ENCODE measurements at places on chromosomes 3 and 15.

- no peak for DNase-seq
Observed at GRCh38 chr3:148190441-148190990, 507.2 kb upstream of the AGTR1 start.

GRCh38 chr3:181805703-181806102 is 94.0 kb downstream of the SOX2 start:
- no peak for DNase-seq

- DNase-seq = no peak
Observed at GRCh38 chr15:29736744-29737020, 85.6 kb downstream of the TJP1 start.

DNA sequence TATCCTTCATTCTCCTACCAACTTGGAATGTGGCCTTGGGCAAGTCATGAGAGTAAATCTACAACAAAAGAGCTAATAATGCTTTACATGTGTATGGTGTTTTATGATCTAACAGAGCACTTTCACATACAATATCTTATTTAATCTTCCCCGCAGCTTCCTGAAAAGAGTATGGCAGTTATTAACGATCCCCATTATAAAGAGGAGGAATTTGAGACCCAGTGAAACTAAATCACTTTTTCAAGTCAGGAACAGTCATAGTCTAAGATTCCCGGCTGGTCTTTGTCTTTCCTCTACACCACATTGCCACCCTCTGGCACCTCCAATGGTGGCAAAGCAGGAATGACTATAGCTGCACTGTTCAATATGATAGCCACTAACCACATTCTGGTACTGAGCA is 69.7 kb upstream of the CMSS1 start:
- DNase-seq = no peak

DNA sequence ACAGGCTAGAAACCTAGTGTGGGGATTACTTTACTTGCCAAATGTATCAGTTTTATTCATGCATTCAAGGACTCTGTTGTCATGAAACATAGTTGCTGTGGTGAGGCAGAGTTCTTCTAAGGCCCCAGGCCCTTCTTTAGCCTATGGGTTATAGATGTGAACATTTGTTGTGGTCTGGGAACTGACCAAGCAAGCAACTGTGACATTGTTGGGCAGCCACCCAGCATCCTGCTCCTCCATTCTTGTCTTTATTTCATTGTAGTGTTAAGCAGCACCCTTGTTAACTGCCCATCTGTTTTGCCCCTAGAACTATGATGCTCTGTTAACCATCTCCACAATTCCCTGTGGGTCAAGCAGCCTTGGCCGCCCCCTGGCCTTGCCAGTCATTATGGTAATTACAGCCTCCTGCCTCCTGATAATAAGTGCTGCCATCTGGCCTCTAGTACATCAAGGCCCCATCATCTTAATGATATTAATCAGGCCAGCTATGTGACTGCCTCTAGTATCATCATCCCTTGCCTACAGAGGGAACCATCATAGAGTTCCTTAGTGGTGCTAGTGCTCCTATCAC is 12.2 kb upstream of the IFT57 start:
- DNase-seq = no peak

GRCh38 chr3:9111417-9111816 is 138.0 kb downstream of the SRGAP3 start:
- no peak for DNase-seq

DNA sequence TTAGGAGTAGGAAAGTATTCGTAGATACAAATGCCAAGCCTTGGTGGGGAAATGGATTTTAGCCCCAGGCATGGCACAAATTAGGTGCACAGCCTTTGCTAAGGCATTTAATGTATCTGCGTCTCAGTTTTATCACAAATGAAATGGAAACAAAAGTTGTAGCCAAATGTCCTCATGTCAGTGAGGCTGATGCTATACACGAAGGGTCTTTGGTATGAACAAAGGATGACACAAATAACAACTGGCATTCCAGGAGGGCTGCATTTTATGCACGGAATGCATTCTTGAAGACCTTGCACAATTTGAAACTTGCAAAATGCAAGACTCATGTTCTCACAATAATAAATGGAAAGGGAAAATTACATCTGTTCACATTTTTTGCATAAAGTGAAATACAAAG is 181.9 kb downstream of the SV2B start:
- no peak for DNase-seq

GRCh38 chr3:21174461-21174860 is 576.5 kb downstream of the ZNF385D start:
- no peak for DNase-seq

DNA sequence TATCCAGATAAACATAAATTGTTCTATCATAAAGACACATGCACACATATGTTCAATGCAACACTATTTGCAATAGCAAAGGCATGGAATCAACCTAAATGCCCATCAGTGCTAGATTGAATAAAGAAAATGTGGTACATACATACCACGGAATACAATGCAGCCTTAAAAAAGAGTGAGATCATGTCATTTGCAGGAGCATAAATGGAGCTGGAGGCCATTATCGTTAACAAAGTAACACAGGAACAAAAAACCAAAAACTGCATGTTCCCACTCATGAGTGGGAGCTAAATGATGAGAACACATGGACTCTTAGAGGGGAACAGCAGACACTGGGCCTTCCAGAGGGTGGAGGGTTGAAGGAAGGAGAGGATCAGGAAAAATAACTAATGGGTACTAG is 79.2 kb downstream of the SH3GL3 start:
- no peak for DNase-seq

DNA sequence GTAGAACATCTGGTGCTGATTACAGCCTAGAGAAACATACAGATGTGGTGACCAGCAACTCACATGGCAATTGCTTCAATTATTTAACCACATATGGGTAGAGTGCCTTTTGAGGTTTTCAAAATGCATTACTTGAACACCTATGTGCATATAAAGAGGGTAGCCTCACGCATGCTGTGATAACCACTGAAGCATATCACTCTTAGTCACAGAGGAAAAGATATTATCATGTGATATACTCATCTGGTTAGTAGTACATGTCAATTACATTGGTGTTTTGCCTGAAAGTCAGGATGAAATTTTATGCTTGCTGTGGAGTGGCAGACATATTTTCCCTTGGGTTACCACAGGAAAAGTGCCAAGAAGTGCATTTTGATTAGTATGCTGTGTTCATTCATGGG is 459.3 kb upstream of the AGTR1 start:
- DNase-seq = no peak

GRCh38 chr15:63172851-63173451 is 15.7 kb upstream of the RPS27L start:
- no peak for DNase-seq

DNA sequence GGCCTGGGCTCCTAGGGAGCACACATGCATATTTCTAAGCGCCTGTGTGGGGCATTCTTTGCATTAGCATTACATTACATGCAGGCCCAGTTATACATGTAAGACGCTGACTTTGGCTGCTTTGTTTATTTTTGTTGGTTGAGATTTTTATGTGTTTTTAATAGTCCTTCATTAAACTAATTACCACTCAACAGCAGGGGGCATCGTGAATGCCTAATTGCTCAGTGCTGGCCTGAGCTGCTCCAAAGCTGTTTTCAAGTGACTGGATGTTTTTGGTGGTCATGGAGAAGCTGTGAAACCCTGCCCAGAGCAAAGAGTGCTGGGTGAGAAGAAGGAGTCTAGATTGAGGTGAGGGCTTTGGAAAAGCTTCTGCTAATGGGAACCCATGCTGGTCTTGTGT is 41.5 kb downstream of the GPD1L start:
- no peak for DNase-seq

DNA sequence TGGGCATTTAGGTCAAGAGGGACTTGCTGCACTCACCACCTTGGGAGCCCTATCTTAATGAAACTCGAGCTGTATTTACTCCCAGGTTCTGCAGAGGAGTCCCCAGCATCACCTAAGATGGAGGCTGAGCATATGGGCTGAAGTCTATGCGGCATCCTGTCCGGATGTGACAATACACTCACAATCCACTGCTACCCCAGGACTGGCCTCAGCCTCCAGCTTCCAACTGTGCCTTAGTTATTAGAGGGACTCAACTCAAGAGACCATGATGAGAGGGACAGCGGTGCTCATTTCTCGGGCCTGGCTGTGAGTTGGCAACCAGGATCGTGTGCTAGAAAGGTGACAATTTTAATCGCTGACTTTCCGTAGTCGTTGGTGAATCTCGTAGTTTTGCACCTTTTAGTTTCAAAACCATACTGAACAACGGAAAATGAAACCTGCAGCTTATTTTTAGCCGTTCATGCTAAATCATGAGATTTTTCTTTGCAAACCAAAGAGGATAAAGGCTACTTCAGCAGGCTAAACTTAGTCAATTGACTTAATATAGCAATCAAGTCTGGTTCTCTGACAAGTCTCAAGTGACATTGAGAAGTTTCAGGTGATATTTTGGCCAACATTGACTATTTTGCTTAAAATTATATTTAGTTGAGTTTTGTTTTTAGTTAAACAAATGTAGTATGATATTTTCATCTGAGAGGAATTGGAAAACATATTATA is 11.1 kb downstream of the ZBTB38 start:
- DNase-seq = no peak

DNA sequence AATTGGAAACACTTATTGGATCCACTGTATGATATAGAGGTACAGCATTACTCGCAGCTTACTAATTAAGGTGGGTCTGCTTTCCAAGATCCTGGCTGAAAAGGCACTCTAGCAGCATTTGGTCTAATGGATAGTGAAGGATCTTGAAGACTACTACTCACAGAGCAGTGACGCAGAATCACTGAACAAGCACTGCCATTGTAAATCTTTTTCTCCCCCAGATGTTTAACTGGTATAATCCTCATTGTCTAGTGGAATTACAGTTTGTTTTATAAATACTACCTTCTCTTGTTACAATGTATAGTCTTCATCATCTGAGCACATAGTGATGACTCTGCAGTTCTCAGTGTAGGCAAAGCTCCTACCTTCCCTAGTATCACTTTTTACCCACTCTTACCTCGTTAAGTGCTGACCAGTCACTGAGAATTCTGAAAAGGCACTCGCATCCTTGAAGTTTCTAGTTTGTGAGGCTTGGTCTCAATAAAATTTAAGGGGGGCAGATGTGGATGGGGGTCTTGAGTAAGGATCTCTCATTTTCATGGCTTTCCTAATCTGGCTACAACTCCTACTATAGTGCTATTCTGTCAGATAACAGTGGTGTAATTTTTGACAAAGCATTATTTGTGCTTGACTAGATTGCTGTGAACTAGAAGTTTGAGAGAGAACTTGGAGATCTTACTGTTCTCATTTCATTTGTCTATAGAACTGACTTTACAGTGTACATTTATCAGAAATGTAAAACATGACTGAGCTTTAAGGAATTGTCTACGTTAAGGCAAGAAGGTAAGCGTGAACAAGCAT is 23.2 kb downstream of the MAPK6 start:
- DNase-seq = no peak

DNA sequence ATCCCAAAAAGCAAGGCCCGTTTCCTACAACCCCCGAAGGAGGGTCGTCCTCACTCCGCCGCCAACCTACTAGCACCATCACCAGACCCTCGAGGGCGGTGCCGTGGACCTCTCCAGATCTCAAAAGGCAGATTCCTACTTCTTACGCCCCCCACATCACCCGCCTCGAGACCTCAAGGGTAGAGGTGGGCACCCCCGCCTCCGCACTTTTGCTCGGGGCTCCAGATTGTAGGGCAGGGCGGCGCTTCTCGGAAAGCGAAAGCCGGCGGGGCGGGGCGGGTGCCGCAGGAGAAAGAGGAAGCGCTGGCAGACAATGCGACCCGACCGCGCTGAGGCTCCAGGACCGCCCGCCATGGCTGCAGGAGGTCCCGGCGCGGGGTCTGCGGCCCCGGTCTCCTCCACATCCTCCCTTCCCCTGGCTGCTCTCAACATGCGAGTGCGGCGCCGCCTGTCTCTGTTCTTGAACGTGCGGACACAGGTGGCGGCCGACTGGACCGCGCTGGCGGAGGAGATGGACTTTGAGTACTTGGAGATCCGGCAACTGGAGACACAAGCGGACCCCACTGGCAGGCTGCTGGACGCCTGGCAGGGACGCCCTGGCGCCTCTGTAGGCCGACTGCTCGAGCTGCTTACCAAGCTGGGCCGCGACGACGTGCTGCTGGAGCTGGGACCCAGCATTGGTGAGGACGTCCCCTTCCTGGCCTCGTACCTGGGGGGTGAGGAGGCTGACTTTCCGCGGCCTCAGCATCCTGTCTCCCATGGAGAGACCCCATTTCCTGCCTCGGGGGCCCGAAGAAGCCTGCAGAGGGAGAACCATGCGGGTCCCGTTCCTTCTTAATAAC is at the start of gene MYD88:
Gene MYD88, plus strand, starts transcription at position 313 of the 842 bp plus-strand sequence. Its CDS starts 40 bp downstream, at position 353.
- DNase-seq = peak; percentile 80

DNA sequence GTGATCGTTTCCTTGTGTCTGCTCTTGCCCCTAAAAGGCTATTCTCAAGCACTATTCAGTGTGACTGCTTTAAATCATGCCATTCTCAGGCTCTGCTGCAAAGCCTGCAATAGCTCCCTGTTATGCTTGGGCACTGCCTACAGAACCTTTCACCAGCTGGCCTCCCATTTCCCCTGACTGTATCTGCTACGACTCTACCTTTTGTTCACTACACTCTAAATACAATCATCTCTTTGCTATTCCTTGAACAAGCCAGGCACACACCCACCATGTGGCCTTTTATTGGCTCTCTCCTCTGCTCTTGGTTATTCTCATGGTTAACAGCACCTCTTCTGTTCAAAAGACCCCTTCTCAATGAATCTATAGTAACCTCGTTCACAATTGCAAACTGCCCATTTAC is 29.6 kb upstream of the FNDC3B start:
- DNase-seq = no peak

GRCh38 chr3:73484656-73485248 is 140.0 kb downstream of the PDZRN3 start:
- DNase-seq = no peak

- no peak for DNase-seq
Observed at GRCh38 chr3:147384210-147385058, 21.9 kb downstream of the ZIC4 start.

- DNase-seq = no peak
Observed at GRCh38 chr3:130906374-130906995, 12.6 kb downstream of the ATP2C1 start.

Measured in stimulated activated CD8-positive, alpha-beta memory T cell treated with anti-CD3 and anti-CD28 coated beads, Interleukin-2, amount 100 ng/mL, for 1 hour (primary cell).